ENCODE measurements at places on chromosomes 3 and 15.

GRCh38 chr3:18864933-18865731 lies 283.2 kb upstream of the KCNH8 start:
- DNase-seq, result no peak

GRCh38 chr3:133330065-133330464 lies 69.8 kb upstream of the BFSP2 start:
- no peak for DNase-seq

DNA sequence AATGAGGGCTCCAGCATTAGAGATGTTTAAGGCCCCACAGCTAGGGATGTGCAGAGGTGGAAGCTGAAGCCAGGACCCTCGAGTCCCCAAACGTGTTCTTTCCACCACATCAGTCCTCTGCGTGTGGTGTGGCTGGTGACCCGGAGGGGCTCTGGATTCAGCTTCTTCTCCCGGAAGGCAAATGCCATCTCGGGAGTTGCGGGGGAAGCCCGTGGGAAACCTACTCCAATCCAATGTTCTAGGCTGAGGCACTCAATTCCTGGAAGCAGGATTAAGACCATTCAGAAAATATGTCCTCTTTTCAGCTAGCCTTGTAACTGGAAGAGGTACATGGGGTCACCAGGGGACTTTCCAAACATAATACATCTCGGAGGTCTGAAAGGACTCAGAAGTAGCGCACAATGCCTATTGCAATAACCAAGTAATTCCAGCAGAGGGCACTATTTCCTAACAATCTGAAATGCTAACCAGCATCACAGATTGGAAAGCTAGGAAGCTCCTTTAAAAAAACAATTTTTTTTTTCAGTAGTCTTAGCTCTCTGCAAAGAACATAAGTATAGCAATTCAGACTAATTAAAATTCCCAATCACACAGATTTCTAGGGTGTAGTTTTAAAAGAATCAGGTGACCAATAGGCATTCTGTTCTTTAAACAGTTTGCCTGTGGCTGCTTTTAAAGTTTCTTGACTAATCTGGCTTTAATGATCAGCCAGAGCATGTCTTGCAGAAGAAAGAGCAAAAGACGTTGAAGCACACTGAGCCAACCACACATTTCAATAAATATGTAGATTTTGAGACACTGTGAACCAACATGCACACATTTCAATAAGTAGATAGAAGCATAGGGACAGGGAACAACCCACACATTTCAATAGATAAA lies 36.1 kb downstream of the BNC1 start:
- DNase-seq, result no peak

GRCh38 chr3:149266736-149267135 lies 45.1 kb upstream of the CP start:
- DNase-seq, result no peak

DNA sequence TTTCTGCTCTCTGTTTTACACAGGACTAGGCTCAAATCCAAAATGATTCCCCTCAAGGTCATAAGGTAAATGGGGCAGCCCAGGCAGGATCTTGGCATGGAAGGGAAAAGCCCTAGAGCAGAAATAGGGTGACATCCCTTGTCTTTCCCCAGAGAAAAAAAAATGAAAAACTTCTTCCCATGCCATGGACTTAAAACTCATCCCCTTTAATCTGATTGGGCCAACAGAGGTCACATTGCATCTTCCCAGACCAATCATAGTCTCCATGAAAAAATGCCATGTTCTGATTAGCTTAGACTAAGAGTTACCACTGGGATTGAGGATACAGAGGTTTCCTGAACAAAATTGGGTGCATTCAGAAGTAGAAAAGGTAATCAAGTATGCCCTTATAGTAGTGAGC lies 241.3 kb upstream of the LRTM1 start:
- DNase-seq, result no peak

DNA sequence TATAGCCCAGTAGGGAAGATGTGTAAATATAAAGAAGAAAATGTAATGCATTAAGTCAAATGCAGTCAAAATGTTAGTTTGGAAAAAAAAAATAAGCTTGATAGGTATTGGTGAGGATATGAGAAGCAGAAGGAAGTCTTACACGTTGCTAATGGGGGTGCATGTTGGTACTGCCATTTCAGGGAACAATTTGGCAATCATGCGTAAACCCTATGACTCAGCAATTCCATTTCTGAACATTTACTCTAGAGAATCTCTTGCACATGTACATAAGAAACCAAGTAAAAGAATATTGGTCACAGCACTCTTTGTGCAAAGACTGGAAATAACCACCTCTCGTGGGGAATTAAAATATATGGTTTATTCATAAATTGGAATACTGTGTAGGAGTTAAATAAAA lies 35.5 kb upstream of the TIMP4 start:
- peak; percentile 14 for DNase-seq

GRCh38 chr15:49558929-49559328 lies 61.7 kb downstream of the FAM227B start:
- no peak for DNase-seq

GRCh38 chr3:178966299-178967176 lies 105.1 kb downstream of the ZMAT3 start:
- no peak for DNase-seq

- DNase-seq, result no peak
Measured at GRCh38 chr3:171986176-171986575, 53.2 kb upstream of the FNDC3B start.

- no peak for DNase-seq
Measured at GRCh38 chr3:30682434-30683155, 76.2 kb downstream of the TGFBR2 start.

DNA sequence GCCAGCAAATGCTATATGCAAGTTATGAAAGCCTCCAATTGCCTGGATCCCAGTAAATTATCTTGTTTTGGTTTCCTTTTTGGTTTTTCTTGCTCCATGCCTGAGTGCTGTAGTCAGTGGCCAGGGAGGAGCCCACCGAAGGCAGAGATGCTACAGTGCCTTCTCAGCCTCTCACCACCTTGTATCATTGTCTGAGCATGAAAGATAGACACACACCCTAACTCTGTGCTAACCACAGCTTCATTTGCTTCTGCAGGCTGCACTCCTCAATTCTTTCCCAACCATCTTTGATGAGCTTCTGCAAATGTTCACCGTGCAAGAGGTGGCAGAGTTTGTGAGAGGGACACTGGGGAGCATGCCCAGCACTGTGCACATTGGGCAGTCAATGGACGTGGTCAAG lies 114.5 kb upstream of the MANF start:
- DNase-seq, result no peak

- DNase-seq, result peak; percentile 37
Measured at GRCh38 chr15:74320352-74321247, 46.8 kb downstream of the CYP11A1 start.

DNA sequence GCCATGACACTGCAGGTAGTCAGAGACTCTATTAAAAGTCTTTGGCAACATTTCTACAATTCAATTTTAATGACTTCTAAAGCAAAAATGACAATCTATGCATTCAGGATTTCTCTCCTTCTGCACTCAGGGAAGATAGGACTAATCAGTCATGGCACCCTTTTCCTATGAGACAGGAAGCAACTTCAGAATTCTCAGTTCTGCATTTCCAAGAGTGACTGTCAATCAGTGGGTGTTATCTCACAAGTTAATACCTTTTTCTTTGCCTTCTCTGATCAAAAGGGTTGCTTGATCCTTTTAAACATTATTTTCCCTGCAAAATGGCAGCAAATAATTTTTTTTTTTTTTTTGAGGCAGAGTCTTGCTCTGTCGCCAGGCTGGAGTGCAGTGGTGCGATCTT lies 7.8 kb upstream of the ICE2 start:
- DNase-seq, result no peak

GRCh38 chr3:195096484-195097330 lies 174.3 kb downstream of the XXYLT1 start:
- DNase-seq, result no peak

GRCh38 chr3:170419557-170420087 lies 954 bp downstream of the CLDN11 start:
- no peak for DNase-seq

- no peak for DNase-seq
Measured at GRCh38 chr15:69812861-69813261, 284.9 kb downstream of the TLE3 start.

DNA sequence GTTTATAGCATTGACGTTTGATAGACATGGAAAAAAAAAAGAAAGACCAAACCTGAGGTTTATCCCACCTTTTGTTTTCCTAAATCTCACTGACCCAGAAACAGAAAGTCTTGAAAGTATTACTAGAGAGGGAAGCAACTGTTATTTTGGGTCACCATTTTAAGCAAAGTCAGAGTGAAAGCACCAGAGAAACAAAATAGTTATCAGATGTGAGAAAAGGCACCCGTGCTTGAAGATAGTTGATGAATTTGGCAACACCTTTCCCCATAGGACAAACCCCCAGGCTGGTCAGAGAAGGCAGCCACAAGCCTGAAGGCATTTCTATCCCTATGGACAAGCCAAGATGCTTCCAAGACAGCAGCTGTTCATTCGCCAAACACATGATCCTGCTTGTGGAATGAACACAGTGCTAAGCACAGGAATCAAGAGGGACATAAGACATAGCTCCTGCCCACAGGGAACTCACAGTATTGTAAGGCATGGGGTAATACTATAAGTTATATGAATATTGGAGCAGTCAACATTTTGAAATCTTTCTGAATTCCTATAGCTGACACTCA lies 170.9 kb downstream of the ERC2 start:
- DNase-seq, result no peak

DNA sequence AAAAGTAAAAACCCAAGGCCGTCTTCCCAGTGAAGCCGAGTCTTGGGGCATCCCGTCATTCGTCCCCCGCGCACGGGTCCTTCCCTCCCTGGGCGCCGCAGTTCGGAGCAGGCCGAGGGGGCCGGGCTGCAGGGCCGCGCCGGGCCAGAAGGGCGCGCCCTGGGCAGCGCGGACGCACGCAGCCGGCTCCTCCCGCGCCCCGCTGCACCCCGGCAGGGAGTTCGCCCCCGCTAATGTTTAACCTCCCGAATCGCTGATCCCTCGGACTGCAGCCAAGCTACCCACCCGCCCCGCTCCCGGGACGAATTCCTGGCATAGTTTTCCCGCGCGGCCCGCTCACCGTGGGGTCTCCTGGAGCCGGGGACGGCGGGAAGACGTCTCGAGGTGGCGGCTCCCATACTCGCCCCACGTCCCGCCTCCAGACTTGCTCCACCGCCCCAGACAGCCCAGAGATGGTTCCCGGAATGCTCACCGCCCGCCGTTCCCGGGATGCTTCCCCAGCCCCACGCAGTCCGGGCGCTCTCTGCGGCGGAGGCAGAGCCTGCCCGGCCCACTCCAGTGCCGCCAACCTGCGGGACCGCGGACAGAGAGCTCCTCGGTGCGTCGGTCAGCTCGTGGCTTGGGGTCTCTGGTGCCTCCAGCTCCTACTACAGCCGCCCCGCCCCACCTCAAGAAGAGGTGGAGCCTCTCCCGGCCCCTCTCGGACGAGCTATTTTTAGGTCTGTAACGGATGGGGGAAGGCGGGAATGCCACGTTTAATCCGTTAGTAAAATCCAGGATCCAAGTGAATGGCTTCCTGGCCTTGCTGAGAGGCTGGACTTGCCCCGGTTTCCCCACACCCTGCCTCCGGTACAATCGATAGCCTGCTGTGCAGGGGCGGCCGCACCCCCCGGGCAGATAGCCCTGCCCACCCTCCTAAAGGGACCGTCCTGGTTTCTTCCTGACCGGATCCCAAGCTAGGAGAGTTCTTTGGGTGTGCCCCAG lies at the start of gene DZIP1L:
Gene DZIP1L, minus strand, starts transcription at position 621 of the 984 bp plus-strand sequence. CDS start 11,637 bp downstream, outside the sequence.
- no peak for DNase-seq

DNA sequence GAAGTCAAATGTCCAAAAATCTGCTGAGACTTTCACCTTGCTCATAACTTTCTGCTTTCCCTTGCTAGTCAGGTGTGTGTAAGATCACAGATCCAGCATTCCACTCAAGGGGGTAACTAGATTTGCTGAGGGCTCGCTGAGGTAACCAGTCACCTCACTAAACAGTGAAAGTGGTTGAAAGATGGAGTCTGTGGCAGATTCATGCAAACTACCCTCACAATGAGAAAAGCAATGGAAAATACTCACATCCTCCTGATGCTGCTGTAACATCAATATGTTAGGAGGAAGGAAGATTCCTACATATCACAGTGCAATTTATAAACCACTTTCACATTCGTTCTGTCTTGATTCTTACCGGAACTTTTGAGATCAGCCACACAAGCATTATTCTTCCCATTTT lies 174.3 kb upstream of the BCL6 start:
- DNase-seq, result no peak

GRCh38 chr3:117793622-117794265 lies 1084.2 kb downstream of the TUSC7 start:
- no peak for DNase-seq

GRCh38 chr3:48294611-48295263 lies 38.7 kb downstream of the SPINK8 start:
- DNase-seq, result no peak

GRCh38 chr15:51325167-51325566 lies 13.2 kb downstream of the CYP19A1 start:
- DNase-seq, result no peak

GRCh38 chr3:153903430-153903829 lies 217.8 kb upstream of the ARHGEF26 start:
- DNase-seq, result no peak

DNA sequence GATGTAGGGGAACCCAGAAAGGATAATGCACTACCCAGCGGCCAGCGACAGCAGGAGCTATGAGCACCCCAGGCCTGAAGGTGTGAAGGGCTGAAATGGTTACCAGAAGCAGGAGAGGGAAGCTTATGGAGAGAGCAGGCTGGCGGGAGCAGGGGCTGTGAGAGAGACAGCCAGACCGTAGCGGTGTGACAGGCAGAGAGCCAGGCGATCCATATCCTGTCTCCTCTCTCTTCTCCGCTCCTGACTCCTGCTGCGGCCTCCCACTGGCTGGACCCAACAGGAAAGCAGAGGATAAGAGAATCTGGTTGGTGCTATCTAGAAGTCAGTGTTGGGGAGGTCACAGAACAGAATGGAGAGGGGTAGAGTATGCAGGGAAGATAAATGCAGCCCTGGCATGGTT lies 49.9 kb downstream of the BTD start:
- DNase-seq, result no peak

DNA sequence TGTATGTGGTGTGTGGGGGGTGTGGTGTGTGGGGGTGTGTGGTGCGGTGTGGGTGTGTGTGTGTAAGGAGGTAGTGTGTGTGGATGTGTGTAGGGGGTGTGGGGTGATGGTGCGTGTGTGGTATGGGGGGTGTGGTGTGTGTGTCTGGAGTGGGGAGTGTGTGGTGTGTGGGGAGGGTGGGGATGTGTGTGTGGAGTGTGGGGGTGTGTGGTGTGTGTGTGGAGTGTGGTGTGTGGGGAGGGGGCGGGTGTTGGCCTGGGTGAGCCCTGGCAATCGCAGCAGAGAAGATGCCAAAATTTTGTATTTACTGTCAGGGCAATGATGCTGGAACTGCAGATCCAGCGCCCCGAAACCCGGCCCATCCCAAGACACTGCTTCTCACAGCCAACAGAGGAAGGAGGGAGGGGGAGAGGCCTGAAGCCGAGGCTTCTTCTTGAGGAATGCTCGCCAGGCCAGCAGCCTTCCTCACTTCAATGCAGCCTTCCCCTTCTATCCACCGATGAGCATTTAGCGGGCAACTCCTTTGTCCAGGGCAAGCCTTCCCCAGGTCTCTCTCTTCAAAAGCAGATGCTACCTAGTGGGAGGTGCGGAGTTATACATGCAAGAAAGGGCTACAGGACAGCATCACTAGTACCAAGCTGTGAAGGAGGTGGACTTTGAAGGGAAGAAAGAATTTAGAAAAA lies 11.9 kb upstream of the SRP14 start:
- no peak for DNase-seq

All from CD4-positive, alpha-beta T cell (primary cell).